Fibroblast of skin of scalp (primary cell): ENCODE measurements at places on chromosomes 1 and 21.

DNA sequence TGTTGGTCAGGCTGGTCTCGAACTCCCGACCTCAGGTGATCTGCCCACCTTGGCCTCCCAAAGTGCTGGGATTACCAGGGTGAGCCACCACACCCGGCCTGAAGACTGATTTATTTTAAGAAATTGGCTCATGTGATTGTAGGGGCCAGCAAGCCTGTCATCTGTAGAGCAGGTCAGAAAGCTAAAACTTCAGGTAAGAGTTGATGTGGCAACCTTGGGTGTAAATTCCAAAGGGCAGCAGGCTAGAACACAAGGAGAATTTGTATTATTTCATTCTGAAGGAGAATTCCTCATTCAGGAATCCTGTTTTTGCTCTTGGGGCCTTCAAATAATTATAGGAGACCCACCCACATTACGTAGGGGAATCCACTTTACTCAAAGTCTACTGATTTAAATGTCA is 728.7 kb downstream of the LTN1 start:
- no peak for DNase-seq

DNA sequence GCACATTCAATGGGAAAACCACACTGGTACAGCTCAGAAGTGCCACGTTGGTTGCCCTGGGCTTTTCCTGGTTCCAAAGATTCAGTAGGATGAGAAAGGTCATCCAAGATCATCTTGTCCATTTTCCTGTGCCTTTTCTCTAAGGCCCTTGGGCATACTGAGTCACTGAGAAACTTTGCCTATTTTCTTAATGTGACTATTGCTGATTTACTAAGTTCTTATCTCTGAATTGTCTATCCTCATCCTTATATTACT is 57.2 kb upstream of the HSD17B7 start:
- no peak for DNase-seq

DNA sequence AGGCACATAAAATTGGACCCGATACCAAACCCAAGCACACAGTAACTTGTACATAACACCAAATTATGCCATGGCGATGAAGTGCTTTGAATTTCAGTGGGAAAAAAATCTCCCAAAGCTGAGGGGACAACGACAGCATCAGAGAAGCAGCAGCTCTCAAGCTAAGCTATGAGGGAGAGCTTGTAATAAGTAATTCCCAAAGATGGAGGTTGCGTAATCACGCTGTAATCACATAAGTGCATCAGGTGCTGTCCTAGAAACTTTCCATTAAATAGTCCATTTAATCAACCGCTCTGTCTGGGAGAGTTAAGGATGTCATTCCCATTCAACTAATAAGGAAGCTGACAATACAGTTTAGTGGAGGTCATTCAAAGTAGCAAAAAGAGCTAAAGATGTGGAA is 37.6 kb upstream of the KRTAP19-8 start:
- no peak for DNase-seq

DNA sequence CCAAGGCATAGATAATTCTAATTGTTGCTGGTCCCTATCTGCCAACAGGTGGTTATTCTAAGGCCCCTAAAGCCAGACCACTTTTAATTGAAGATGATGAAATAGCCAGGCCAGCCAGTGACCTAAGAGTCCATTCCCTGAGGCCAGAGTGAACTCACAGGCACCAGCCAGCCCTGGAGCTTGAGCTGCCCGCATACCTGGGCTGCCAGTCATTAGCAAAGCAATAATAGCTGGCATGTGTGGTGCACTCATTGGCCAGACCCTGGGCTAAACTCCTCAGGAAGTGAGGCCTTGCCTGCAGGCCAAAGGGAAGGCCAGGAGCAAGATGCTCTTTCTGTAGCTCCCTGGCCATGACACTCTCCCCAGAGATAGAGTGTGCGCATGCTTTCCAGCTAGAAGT is 180.4 kb upstream of the KLHDC7A start:
- DNase-seq: no peak

GRCh38 chr1:10186331-10187025 is 23.9 kb upstream of the KIF1B start:
- DNase-seq: peak; percentile 87

- no peak for DNase-seq
Measured at GRCh38 chr1:118210051-118210722, 25.2 kb upstream of the SPAG17 start.

DNA sequence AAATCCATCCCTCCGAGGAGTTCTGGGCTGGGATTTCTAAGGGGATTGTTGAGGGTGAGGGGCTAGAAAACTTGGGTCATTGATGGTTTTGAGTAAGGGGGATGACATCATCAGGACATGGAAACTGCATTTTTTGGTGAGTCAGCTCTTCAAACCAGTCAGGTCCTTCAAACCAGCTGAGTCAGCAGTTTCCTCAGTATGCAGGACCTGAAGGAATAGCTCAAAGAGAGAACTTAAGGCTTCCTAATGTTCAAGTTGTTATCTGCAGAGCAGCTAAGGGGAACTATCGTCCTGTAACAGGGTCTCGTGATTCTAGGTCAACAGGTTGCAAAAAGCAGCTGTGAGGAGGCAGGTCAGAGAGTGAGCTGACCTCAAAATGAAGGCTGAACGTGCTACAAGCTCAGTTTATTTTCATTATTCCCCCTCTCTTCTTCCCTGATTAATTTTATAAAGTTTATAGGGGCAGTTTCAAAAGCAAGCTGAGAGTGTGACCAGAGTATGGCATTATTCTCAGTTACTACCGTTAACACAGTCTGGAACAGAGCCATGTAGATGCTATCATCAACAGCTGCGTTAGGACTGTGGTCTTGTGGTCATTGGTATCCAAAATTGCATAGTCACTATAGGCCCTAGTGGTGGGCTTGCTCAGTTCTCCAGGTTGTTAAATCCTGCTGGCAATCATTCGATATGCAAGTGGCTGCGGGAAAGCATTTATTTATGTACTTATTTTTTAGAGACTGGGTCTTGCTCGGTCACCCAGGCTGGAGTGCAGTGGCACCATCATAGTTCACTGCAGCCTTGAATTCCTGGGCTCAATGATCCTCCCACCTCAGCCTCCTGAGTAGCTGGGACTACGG is 10.7 kb upstream of the SDC3 start:
- peak; percentile 66 for DNase-seq

- no peak for DNase-seq
Measured at GRCh38 chr1:243452092-243452491, 196.3 kb downstream of the SDCCAG8 start.

DNA sequence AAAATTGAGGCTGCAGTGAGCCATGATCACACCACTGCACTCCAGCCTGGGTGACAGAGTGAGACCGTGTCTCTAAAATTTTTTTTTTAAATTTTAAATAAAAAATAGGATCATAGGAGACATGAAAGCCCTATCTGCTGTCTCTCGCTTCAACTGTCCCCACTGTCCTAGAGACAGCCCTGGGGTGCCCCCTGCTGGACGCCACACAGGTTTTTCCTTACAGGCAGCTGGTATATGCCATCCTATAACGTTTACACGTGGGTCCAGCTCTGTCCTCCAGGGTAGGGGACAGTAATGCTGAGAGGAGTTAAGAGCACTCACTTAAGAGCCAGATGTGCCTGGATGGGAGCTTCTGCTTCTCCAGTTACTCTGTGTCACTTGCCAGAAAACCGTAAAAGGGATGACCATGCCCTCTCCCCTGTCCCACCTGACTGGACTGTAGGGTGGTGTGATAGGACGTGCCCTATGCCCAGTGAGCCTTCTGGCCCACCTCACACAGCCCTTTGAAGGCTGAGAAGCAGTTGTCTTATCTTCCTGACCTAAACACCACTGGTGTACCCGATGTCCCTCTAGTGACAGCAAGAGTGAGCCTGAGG is 8.5 kb downstream of the FBXO2 start:
- DNase-seq: peak; percentile 66

GRCh38 chr1:55400508-55400907 is 185.3 kb upstream of the USP24 start:
- DNase-seq: peak; percentile 73

- DNase-seq: no peak
Measured at GRCh38 chr1:4176841-4177240, 276.8 kb upstream of the C1orf174 start.

- DNase-seq: no peak
Measured at GRCh38 chr1:173529106-173529505, 52.0 kb downstream of the PRDX6 start.

DNA sequence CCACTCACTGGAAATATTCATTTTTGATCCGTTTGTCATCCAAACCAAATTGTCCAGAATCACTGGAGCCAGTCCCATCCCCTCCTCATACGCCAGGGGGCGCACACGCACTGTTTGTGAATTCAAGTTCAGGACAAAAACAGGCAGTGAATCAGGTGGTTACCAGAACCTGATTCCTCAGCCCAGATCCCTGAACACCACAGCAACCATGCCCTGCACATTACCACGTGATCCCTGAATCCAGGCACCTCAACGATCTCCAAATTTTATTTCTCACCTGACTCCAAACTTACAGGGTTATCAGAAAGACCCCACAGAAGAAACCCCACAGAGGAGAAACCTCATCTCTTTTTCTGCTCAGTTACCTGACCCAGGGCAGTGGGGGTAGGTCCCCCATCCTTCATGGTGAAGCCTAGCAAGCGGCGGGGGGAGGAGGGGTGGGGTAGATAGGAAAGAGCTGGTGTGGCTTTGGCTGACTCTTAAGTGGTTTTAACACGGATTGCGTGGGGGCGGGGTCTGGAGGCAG is 1.4 kb upstream of the PTPRF start:
- DNase-seq: peak; percentile 88

- DNase-seq: no peak
Measured at GRCh38 chr1:206111271-206111927, 5.8 kb downstream of the AVPR1B start.

DNA sequence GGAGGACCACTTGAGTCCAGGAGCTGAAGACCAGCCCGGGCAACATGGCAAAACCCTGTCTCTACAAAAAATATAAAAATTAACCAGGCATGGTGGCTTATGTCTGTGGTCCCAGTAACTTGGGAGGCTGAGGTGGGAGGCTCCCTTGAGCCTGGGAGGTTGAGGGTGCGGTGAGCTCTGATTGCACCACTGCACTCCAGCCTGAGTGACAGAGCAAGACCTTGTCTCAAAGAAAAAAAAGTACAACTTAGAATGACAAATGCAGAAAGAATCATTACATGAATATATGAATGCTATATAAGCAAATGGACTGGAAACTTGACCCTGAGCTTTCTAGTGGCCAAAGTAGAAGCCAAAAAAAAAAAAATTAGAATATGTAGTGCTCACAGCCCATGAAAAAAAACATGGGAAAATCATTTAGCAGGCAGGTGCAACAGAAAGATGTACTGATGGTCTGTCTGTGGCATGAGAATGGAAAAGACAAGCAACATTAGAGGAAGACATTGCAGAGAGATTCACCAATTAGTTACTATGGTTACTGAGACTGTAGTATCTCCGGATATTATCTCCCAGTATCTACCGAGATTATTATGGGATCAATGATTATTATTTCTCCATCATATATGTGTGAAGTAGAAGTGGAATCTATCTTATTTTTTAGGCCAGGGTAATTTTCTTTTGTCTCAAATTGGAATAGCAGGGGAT is 19.2 kb downstream of the ELAPOR1 start:
- no peak for DNase-seq

DNA sequence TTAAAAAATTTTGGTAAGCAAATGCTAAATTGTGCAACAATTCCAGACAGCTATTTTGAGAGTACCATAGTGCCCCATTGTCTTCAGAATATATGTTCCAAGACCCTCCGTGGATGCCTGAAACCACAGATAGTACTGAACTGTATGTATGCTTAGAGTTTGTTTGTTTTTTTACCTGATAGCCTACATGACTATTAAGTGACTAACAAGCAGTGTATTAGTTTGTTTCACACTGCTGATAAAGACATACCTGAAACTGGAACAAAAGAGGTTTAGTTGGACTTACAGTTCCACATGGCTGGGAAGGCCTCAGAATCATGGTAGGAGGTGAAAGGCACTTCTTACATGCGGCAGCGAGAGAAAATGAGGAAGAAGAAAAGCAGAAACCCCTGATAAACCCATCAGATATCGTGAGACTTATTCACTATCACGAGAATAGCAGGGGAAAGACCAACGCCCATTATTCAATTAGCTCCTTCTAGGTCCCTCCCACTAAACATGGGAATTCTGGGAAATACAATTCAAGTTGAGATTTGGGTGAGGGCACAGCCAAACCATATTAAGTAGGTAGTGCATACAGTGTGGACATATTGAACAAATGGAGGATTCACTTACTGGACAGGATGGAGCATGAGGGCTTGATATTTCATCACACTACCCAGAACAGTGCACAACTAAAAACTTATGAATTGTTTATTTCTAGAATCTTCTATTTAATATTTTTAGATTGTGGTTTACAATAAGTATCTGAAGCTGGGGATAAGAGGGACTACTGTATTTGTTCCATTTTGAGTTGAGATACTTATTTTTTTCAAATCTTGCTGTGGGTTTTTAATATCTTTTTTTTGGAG is 78.5 kb downstream of the LHX9 start:
- no peak for DNase-seq

GRCh38 chr1:77536813-77537212 is 145.6 kb downstream of the ZZZ3 start:
- peak; percentile 96 for DNase-seq

DNA sequence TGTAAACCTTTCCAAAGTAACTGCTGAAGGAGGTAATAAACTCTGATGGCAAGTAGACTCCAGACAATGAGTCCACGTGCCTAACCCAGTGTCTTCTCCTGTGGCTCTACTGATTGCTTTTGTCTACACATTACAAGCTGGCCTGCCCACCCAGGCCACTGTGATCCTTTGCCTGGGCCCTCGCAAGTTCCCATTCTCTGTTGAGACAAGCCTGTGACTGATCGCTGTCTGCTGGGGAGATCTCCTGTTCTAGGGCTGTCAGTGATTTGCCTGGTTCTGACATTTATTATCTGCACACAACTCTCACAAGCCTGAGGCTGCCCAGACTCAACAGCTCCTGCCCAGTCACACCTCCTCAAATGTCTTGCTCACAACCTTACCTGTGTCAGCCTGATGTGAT is 81.4 kb downstream of the CYYR1 start:
- DNase-seq: no peak

DNA sequence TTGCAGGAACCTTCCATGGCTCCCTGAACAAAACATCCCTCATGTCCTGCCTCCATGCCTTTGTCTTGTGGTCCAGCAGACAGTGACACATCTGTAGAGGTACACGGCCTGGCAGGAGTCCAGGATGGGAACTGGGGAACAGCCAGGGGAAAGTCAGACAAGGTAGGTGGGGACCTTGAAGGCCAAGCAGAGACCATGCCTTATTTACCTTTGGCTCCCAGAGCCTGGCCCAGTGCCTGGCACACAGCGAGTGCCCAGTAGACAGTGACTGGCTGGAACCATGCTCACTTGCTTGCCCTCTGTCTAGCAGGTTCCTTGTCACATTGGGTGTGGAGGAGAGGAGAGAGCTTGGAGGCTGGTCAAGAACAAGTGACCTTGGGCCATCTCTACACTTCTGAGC is 81.0 kb downstream of the BCAR3 start:
- no peak for DNase-seq

- peak; percentile 79 for DNase-seq
Measured at GRCh38 chr1:180515857-180516388, 13.5 kb upstream of the ACBD6 start.

GRCh38 chr1:204618148-204618760 is 67.3 kb downstream of the LRRN2 start:
- no peak for DNase-seq

GRCh38 chr1:40379785-40380452 is 6.4 kb downstream of the SMAP2 start:
- peak; percentile 88 for DNase-seq
